ENCODE measurements at places on chromosomes 13 and 19. TPM values are rescaled to one million over a fixed set of nuclear protein-coding genes. Genes with fewer than 3 reads are reported as not detected.

The EXOC3L2 gene
- polyA plus RNA-seq: 13.7 TPM

The GFY gene
- not detected for polyA plus RNA-seq

The CD79A gene
- polyA plus RNA-seq: 1.1 TPM

The SYT5 gene
- polyA plus RNA-seq: 0.41 TPM

The SAMD4B gene
- 155 TPM for polyA plus RNA-seq

The ZNF175 gene
- polyA plus RNA-seq: 17.3 TPM

The FAM83E gene
- 2.0 TPM for polyA plus RNA-seq

GRCh38 chr19:18408053-18408476 lies 10.6 kb upstream of the LRRC25 start:
- DNase-seq: no peak

- DNase-seq: no peak
Observed at GRCh38 chr19:31555634-31556215, 206.5 kb upstream of the TSHZ3 start.

DNA sequence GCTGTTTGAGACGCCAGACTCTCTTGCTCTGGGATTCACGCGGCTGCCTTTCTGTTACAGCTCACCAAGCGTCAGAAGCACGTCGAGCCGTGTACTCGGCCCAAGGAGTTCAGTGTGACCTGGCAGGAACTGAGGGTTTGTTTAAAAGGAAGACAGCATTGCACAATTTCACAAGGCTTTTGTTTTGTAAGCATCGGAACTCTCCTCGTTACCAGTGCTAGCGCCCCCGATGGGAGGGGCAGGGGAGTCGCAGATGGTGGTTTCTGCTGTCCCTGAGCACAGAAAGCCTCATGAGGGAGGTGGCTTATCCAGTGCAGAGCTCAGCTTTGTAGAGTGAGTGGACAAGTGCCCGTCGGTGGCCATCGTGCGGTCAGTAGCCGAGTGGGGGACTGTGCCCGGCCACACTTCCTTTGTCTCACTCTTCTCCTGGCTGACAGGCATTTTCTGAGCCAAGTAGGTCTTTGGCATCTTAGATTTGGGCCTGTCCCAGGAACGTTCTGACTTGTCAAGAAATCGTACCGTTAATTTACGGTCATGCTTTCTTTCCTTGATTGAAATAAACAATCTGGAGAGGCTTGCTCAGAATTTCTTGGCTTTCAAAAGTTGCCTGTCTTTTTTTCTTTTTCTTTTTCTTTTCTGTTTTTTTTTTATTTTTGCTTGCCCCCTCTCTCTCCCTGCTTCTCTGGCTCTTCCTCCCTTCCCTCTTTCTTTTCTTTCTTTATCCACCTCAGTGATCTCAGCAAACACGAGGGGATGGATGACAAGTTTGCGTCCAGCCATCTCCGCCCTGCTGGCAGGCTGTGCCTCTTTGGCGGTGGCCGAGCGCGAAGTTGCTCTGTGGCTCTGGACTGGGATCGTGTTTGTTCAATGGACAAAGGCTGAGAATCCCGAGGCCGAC lies 7.7 kb downstream of the KDM4B start:
- DNase-seq: no peak

DNA sequence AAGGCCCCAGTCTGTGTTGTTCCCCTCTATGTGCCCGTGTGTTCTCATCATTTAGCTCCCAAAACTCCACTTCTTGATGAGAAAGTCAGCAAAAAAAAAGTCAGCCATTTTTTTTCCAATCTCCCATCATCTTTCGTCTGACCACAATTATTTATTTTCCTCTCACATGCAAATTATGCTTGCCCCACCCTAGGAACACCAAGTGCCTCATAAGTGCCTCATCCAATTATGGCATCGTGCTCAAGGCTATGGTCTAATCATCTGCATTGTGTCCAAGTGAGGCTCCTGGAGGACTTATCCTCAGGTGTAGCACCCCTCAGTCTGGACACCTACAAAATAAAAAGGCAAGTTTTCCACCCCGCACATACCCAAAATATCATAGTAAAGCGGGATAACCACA lies 20.8 kb upstream of the IPO5 start:
- DNase-seq: no peak

GRCh38 chr19:19656451-19657396 lies 6.8 kb downstream of the ATP13A1 start:
- DNase-seq: no peak

GRCh38 chr19:40053491-40053890 lies 2.5 kb downstream of the ZNF780B start:
- no peak for DNase-seq

DNA sequence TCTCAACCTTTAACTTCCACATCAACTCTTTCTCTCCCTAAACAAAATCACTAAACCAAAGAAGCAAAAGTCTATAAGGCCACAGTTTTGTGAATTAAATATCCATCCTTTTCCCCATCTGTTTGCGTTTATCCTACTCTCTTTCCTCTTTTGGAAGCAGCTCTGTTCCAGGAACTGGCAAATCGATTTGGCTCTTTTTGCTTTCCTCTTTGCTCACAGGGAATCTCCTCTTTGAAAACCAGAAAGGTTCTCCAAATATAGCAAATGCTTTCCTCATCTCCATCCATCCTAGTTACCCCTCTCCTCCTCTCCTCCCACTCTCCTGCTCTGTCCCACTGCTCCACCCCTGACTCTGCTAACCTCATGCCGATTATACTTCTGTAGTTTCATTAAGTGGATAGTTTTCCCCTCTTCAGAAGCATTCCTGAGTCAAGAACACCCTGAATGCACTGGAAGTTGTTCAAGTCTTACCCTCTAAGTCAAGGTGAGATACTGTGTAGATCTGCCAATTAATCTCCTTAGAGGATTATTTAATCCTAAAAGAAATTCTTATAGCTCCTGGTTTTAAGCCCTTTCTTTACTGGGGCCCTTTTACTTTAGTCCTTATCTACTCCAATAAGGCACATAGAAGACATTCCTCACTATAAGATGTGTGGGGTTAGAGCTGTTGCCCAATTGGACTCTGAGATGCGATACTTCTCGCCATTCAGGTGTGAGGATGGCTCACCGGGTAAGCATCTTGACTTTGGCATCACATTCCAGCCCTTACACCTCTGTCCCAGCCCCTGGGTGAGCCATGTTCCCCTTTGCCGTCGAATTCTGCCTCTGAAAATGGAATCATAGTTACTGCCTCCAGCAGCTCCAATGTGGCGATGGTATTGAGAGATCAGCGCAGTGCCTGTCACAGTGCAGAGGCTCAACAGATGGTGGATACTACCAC lies 67.6 kb downstream of the COL4A2 start:
- DNase-seq: no peak

Data from renal pelvis (tissue), 12 donors.